ENCODE measurements at places on chromosomes 6 and 20.

DNA sequence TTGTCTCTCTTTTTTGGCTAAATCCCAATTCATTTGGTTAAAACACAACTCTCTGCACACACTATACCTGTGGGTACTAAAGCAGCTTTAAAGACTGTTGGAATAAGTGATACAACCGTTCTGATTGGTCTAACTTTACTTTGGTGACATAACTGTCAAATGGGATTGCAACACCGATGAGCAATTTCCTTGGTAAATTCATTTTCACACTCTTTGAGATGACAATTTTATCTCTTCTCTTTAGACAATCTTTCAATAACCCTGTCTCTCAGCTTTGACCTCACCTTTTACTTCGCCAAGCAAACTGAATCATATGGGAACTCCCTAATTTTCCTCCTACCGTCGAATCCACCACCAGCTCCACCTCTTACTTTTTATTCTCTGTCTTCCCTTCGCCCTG, 60.8 kb downstream of the ECT2L start:
- DNase-seq: no peak

DNA sequence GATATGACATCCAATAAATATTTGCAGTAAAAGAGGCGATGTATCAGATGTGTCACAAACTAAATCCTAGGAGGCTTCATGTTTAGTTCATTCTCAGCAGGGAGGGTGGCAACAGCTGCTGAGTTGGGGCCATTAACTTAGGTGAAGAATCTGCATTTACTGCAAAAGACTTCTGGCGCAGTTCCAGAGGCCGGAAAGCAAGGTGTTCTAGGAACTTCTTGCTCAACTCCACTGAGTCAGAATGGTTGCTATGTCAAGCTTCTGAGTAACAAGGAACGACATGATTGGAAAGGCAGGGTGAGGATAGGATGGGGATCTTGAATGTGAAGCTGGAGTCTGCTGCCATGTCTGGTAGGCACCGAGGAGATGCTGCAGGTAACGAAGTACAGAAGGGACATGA, 11.7 kb downstream of the ADNP start:
- no peak for DNase-seq

- DNase-seq: no peak
These were observed 23.8 kb upstream of the CHMP4B start for GRCh38 chr20:33787253-33787891.

DNA sequence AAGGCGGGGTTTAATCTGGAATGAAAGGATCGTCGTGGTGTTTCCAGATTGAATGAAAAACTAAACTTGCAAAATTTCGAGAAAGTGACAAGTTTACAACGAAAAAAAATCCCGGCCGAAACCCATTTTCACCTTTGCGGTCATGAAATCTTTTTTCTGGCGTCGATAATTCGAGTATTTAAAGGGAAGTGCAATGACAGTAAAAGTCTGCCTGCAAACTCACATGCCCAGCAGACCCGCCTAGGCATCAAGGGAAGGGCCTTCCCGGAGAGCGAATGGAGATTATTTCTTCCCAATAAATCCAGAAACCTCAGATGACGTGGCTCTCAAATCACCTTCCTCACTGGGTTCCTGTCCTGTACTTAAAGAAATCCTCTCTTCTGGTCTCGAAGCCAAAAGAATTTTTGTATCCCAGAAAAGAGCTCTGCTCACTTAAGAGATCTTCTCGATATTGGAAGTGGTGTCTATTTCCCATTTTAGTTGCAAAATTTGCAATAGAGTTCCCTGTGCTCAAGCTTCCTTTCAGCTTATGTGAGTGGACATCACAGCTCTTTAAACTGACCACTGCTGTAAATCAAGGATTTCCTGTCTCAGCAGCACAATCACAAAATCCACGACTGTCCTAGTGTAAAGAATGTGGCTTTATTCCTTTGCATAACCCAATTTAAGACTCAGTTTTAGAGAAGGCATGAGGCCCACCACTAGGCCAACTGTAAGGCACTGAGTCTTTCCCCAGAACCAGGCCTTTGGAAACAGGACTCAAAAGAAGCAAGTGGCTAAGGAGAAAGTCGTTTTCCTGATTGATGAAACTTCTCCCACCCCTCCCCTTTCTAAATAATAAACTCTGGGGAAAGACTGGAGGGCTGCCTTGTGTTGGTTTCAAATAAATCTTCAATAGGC, 3.9 kb downstream of the OLIG3 start:
- DNase-seq: no peak

- DNase-seq: no peak
These were observed 50.7 kb upstream of the MAPK13 start for GRCh38 chr6:36079601-36080000.

GRCh38 chr6:31010393-31011060, at the start of gene MUC22:
MUC22 (plus strand) TSS chr6:31010474; CDS start chr6:31010707, 233 bp downstream.
- no peak for DNase-seq

GRCh38 chr20:63810730-63811490, 20.2 kb downstream of the ZBTB46 start:
- DNase-seq: no peak

DNA sequence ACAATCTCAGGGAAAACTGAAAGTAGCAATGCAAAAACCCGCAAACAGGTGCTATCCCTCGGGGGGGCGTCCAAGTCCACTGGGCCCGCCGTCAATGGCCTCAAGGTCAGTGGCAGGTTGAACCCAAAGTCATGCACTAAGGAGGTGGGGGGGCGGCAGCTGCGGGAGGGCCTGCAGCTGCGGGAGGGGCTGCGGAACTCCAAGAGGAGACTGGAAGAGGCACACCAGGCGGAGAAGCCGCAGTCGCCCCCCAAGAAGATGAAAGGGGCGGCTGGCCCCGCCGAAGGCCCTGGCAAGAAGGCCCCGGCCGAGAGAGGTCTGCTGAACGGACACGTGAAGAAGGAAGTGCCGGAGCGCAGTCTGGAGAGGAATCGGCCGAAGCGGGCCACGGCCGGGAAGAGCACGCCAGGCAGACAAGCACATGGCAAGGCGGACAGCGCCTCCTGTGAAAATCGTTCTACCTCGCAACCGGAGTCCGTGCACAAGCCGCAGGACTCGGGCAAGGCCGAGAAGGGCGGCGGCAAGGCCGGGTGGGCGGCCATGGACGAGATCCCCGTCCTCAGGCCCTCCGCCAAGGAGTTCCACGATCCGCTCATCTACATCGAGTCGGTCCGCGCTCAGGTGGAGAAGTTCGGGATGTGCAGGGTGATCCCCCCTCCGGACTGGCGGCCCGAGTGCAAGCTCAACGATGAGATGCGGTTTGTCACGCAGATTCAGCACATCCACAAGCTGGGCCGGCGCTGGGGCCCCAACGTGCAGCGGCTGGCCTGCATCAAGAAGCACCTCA, 166.3 kb downstream of the DTNBP1 start:
- no peak for DNase-seq
